ENCODE measurements at places on chromosomes 7 and 10.

DNA sequence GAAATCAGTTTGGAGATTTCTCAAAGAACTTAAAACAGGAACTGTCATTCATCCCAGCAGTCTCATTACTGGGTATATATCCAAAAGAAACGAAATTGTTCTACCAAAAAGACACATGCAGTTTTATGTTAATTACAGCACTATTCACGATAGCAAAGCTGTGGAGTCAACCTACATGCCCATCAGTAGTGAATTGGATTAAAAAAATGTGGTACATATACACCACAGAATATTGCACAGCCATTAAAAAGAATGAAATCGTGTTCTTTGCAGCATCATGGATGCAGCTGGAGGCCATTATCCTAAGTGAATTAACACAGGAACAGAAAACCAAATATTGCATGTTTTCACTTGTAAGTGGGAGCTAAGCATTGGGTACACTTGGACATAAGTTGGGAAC lies 158.9 kb downstream of the CDK14 start:
- no peak for DNase-seq

DNA sequence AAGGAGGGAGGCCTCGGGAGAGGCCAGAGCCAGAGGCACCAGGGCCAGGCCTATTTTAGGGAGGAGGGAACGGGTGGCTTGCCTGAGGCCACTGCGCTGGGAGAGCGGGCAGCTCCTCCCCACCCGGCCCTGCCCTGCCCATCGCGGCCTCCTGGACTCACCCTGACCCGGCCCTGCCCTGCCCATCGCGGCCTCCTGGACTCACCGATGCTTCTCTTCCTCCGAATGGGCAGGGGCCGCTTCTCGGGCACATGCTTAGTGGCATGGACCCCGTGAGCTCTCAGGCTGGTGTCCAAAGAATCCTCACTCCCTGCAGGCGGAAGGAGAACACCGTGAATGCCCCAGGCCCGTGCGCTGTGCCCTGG lies 7.5 kb downstream of the PDGFA start:
- no peak for DNase-seq

DNA sequence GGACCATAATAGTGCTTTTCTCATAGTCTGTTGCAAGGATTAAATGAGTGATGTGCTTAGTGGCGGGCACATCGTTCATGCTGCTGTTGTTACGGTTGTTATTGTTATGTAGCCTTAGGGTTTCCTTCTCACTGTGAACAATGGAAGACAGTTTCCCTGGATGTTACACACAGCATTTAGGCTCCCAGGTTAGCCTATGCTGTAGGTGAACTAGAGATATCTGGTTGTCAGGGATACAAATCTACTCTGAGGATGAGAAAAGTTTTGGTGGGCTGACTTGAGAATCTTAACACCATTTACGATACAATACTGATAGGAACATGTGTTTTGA lies 14.7 kb downstream of the SH3PXD2A start:
- no peak for DNase-seq

GRCh38 chr7:141956084-141956483 lies 9.3 kb upstream of the CLEC5A start:
- no peak for DNase-seq

DNA sequence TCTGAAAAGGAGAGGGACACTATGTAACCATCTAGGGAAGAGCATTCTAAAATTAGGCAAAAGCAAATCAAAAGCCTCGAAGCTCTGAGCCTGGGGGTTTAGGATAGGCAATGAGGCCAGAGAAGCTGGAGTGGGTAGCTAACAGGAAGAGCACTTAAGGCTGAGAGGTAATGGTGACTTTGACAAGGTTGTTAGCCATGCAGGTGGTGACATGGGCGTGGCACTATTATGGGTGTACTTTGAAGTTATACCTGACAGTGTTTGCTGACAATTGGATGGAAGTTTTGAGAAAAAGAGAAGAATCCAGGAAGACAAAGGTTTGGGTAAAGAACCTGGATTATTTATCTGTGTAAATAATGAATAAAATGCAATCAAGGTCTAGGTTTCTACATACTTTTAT lies 383.0 kb upstream of the SEMA3C start:
- DNase-seq, result no peak

- no peak for DNase-seq
Observed at GRCh38 chr7:54360075-54360840, 181.9 kb upstream of the VSTM2A start.
